ENCODE measurements at places on chromosomes 7 and 10. TPM values are rescaled to one million over a fixed set of nuclear protein-coding genes. Genes with fewer than 3 reads are reported as not detected.

Gene CNPY1
- total RNA-seq = not detected

Gene WNT8B
- total RNA-seq = not detected

Gene GDF2
- total RNA-seq = not detected

Gene UPK3BL2
- 4.2 TPM for total RNA-seq

Gene ABHD11
- total RNA-seq = 5.2 TPM

Gene CYP3A5
- total RNA-seq = 0.32 TPM

Gene GGCT
- total RNA-seq = 12.3 TPM

Gene C7orf33
- not detected for total RNA-seq

Gene PRLHR
- not detected for total RNA-seq

Gene BEND7
- 4.9 TPM for total RNA-seq

Gene RPS24
- total RNA-seq = 814 TPM

Gene LIPK
- total RNA-seq = not detected

Gene DNAH11
- total RNA-seq = not detected

Gene DENND2A
- total RNA-seq = 61.8 TPM

Measured in hair follicle dermal papilla cell (primary cell).